Right renal pelvis (tissue), 4 donors: ENCODE measurements at places on chromosomes 11 and 22.

DNA sequence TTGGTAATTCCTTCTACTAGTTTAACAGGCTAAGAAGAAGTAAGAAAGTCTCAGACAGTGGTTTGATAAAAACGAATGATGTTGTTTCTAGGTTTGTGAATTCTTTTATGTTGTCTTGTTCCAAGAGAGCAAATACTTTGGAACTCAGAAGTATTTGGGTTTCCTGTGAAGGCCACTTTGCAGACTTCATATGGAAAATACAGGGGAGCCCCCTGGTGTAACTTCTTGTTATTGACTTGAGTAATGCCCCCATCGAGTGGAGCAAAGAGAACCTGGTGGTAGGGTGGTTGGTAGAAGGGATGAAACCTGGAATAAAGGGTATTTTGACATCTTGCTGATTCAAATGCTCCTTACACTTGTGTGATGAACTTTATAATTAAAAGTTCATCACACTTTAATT lies 40.0 kb upstream of the PTH start:
- no peak for DNase-seq

GRCh38 chr11:61009392-61010275 lies 38.2 kb downstream of the CD6 start:
- no peak for DNase-seq

GRCh38 chr22:20455709-20456063 lies 18.1 kb upstream of the SCARF2 start:
- no peak for DNase-seq

- no peak for DNase-seq
These were observed 83.9 kb upstream of the SNX19 start for GRCh38 chr11:130999992-131000770.

- peak; percentile 33 for DNase-seq
These were observed 57.0 kb downstream of the PDE2A start for GRCh38 chr11:72617080-72617762.

GRCh38 chr11:26626346-26626745 lies 54.3 kb upstream of the MUC15 start:
- DNase-seq = no peak

DNA sequence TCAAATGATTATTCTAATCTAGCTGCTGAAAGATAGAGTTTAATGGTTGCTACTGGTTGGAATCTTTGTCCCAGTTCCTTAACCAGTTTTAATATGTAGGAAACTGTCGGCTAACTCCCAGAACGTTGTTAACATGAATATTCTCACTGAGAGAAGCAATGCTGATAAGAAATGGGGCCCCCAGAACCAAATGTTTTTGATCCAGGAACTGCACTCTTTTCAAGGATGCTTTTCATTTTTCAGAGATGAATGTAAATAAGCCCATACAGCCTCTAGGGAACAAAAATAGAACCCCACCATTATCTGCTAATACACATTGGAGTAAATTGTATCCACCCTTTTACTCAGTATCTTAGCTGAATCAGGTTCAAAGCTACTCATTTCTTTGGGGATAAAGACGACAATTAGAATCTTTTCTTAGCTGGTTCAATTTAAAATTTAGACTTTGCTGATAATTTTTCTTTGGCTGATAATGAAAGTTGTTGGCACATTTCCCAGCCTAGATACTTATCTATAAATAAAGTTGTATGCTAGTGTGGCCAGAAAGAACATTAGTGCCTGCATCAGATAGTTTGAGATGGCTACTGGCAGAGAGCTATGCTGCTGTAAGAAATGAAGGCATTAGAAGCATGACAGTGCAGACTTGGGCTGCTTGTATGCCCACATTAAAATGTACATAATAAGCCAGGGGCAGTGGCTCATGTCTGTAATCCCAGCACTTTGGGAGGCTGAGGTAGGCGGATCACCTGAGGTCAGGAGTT lies 323.3 kb upstream of the PDGFD start:
- DNase-seq = no peak

- DNase-seq = no peak
These were observed 29.3 kb downstream of the NAT10 start for GRCh38 chr11:34134765-34135164.

- DNase-seq = no peak
These were observed 395.0 kb upstream of the CCDC90B start for GRCh38 chr11:83681031-83681781.

GRCh38 chr11:93655581-93656255 lies 5.8 kb upstream of the CEP295 start:
- no peak for DNase-seq

GRCh38 chr22:46462726-46463371 lies 74.6 kb downstream of the CELSR1 start:
- DNase-seq = no peak

DNA sequence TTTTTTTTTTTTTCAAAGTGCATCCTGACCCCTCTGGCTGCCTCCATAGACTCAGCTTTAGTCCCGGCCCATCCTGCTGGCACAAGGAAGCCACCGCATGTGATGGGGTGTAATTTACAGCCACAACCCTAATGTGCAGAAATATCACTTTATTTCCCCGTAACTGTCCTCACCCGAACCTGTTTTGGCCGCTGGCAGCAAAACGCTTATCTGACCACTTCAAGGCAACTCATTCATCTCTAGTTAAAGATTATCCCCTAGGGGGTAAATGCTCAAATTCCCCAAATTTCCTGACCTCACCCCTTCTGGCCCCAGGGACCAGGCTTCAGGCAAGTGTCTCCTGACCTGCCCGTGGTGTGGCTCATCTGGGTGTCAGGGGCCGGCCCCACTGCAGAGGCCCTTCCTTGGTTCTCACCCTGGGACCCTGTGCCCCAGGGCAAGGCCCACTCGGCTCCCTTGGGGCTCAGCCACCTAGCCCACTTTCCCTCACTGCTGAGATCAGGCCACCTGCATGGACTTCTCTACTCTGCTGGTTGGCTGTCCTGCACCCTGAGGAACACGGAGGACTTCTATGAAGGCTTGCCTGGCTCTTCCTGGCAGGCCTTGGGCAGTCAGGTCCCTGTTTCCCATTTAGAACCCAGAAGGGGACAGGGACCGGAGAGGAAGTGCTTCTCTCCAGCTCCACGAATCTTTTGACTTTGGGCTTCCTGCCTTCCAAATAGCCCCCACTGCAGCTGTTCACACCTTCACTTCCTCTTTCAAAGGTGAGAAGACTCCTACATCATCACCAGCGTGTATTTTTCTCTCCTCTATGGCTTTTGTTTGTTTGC lies 53.3 kb downstream of the WNT11 start:
- DNase-seq = no peak

GRCh38 chr22:39496131-39496838 lies 5.8 kb upstream of the MIEF1 start:
- DNase-seq = no peak

DNA sequence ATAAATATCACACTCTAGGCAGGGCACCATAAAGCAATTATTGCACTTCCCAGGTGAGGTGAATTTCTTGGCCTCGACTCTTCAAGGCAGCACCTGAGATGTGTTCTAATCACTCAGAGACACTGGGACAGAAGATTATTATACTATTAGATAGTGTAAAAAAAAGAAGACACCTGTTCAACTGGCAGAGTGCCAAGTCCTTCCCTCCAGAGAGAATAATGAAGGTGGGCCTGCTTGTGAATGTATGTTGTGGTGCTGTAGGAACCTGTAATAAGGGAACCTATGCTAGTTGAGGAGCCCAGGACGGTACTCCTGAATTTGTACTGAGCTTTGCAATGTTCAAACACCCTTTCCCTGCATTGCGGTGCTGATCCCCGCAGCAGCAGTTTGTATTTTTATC lies 107.5 kb downstream of the NXPE2 start:
- DNase-seq = no peak

DNA sequence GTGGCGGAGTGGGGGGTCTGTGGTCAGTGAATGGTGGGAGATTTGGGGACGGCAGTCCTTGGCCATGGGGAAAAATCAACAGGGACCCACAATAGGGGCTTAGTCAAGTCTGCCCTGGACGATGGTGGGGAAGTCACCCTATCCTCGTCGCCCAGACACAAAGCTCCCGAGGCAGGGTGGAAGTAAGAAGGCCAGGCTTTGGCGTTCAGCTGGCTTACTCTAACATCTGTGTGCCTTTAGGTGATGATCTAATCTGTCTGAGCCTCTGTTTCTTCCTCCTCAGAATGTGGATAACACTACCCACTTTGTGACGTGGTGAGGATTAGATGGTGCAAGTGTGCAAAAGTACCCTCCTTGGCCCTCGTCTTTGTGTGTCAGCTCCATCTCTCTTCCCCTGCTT lies 192.2 kb downstream of the ST3GAL4 start:
- DNase-seq = no peak

- DNase-seq = no peak
These were observed 58.2 kb upstream of the FTH1 start for GRCh38 chr11:62025487-62026105.

DNA sequence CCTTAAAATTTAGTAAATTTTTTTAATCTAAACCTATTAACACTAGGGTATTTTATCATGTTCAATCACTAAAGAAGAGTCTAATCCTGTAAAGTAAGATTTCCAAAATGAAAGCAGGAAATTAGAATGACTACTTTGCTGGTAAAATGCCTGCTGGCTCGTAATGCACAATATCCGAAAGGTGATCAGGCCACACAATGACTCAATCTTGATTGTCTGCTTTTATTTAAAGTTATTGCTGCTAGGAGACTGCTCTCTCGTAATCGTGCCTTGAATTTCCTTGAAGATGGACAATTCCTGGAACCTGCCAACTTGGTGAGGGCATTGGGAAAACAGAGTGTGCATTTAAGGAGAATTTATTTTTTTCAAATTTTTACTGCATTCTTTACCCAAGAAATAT lies 1786.5 kb upstream of the RAG2 start:
- no peak for DNase-seq

DNA sequence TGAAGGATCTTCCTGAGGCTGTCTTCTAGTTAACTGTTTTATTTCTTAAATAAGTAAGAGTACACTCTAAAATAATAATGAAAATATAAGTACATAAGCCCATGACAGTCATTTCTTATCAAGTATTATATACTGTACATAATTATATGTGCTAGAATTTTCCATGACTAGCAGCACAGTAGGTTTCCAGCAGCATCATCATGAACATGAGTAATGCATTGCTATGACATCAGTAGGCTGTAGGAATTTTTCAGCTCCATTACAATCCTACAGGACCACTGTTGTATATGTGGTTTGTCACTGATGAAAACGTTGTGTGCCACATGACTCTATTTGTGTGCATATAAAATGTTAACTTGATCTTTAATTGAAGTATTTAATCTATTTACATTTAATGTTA lies 22.0 kb downstream of the ZNF202 start:
- no peak for DNase-seq

GRCh38 chr11:91513734-91514133 lies 710.9 kb upstream of the FAT3 start:
- no peak for DNase-seq

DNA sequence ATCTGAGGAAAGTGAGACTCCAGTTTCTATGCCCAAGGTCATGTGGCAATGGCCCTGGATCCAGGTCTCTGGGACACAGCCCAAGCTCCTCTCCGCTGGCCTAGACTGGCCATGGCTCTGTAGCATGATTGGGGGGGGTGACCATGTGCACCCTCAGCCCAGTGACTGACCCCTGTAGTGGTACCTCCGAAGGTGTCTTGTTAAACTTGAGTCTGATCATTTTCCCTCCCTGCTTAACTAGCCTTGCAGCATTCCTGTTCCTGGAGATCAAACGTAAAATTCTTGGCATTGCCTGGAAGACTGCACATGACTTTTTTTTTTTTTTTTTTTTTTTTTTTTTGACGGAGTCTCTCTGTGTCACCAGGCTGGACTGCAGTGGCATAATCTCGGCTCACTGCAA lies 1116.0 kb downstream of the TBC1D22A start:
- peak; percentile 24 for DNase-seq

DNA sequence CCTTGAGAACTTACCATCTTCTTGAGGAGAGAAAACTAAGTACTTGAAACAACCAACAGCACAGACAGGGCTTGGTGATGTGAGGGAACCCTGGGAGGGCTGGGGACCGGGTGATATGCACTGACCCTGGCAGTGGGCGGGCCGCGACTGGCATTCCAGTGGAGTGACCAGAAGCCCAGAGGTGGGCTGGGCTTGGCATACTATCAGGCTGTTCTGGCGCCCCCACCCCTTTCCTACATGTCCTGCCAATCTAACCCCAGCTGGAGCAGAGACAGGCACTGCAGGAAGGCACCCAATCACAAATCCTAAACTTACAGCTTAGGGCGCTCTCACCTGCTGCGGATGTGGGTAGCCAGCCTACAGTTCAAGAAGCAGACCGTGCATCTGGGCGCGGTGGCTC lies 54.0 kb upstream of the GCAT start:
- no peak for DNase-seq

- DNase-seq = no peak
These were observed 14.9 kb upstream of the OR51S1 start for GRCh38 chr11:4863876-4864275.

DNA sequence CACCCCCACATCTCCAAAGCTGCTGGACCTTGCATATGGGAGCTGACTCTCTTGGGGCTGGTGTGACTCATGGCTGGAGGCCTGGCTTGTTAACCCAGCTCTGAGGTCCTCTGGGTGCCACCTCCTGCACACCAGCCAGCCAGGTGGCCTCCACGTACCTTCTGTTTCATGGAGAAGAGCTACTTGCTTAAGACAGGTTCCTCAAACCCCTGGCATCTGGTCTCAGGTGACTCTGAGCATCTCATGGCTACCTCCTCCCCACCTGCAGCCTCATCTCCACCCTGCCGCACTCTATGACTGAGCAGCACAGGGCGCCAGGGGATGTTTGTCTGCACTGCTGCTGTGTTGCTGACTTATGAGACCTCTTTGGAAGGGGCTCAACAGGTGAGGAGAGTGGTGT lies 55.7 kb downstream of the BCR start:
- no peak for DNase-seq

- DNase-seq = peak; percentile 30
These were observed 2191.2 kb downstream of the LRRC4C start for GRCh38 chr11:39268176-39268690.

GRCh38 chr11:69156235-69156639 lies 502 bp downstream of the SMIM38 start:
- no peak for DNase-seq

- no peak for DNase-seq
These were observed 3.8 kb upstream of the TTLL8 start for GRCh38 chr22:50061824-50062355.

- no peak for DNase-seq
These were observed 65.0 kb downstream of the SPON1 start for GRCh38 chr11:14027525-14027924.

GRCh38 chr11:47057365-47057764 lies 119.3 kb downstream of the ARFGAP2 start:
- DNase-seq = no peak

- no peak for DNase-seq
These were observed 2.1 kb downstream of the APOBEC3B start for GRCh38 chr22:38984224-38984623.

- no peak for DNase-seq
These were observed 15.6 kb upstream of the OR51L1 start for GRCh38 chr11:4979036-4979435.

- peak; percentile 10 for DNase-seq
These were observed 61.3 kb upstream of the PPP6R3 start for GRCh38 chr11:68398995-68399851.

- DNase-seq = no peak
These were observed 15.8 kb upstream of the SYT12 start for GRCh38 chr11:67007126-67007525.
